SK-N-MC (cell line): ENCODE measurements at places on chromosomes 1 and 21.
A peak's percentile ranks its signal among the peaks of the same experiment; 100 is the strongest.

DNA sequence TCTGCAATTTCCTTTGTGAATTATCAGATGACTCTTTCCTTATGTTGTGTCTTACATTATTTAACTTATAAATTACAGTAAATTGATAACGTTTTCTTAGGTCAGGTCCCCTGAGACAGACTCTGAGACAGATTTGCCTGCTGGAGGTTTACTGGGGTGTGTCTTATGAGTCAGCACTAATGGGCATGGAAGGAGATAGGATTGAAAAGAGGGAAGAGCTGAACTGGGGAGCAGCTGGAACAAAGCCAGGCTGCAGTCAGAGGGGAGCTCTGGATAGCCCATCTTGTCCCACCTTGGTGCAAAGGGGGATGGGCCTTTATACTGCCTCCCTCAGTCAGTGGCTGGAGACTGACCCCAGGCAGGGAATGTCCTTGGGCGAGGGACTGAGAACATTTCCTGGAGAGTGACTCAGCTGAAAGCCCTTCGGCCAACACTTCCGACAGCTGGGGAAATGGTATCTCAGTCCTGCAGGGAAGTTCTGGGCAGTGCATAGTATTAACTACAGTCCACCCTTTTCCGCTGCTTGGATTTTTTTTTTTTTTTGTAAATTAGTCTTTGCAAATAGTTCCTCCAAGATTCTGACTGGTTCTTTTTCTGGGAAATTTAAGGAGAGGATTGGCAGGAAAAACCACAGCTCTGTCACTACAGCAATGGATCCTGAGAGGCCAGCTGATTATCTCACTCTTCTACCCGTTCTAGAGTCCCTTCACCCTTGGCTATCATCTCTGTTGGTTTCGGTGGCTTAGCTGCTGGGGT is 39.1 kb upstream of the CDC42BPA start:
- DNase-seq = peak; percentile 42

DNA sequence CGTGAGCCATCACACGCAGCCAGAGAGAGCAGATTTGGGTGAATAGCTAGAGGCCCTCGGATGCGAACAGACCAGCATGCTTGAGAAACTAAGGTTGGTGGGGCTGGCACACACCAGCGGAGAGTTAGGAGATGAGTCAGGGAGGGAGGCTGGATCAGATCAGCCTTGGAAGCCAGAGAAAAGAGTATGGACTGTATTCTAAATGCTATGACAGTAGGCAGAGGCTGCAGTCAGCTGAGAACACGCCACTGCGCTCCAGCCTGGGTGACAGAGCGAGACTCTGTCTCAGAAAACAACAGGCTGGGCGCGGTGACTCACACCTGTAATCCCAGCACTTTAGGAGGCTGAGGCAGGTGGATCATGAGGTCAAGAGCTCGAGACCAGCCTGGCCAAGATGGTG is 4.0 kb upstream of the PLEKHM2 start:
- DNase-seq = no peak

DNA sequence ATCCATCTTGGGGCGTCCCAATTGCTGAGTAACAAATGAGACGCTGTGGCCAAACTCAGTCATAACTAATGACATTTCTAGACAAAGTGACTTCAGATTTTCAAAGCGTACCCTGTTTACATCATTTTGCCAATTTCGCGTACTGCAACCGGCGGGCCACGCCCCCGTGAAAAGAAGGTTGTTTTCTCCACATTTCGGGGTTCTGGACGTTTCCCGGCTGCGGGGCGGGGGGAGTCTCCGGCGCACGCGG is 282 bp upstream of the SOD1 start:
- no peak for DNase-seq

DNA sequence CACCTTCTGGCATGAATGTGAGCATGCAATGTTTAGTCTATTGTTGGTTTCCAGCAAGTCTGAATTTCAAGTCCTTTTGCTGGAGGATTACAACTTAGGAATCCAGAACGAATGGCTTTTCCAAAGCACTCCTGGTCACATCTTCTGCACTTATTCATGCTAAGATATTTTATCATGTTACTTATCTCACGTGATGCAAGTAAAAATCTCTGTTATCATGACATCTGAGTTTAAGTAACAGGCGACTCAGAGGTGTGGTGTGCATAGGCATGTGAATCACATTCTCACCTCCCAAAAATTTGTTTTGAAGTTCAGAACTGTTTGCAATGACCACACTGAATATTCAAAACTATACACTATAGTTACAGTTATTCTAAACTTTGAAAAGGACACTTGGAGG is 204.8 kb upstream of the FGGY start:
- DNase-seq = no peak

DNA sequence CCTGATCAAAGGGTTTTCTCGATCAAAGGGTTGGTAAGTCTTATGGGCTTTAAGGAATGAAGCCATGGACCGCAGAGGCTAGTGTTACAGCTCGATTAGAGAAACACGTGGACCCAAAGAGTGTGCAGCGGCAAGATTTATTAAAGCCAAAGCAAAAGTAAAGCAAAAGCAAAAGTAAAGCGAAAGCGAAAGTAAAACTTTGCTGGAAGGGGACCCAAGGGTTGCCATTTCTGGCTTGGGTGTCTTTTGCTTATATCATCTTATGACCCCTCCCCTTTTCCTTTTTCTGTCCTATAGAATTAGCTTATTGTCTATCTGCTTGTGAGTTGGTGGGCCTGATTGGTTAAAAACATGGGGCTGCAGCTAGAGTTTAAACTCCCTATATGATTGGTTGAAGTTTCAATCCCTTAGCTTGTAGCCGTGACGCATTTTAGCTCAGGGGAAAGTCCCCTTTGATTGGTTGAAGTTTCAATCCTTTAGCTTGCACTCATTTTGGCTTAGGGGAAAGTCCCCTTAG is 957.0 kb downstream of the AMY1C start:
- DNase-seq = no peak

DNA sequence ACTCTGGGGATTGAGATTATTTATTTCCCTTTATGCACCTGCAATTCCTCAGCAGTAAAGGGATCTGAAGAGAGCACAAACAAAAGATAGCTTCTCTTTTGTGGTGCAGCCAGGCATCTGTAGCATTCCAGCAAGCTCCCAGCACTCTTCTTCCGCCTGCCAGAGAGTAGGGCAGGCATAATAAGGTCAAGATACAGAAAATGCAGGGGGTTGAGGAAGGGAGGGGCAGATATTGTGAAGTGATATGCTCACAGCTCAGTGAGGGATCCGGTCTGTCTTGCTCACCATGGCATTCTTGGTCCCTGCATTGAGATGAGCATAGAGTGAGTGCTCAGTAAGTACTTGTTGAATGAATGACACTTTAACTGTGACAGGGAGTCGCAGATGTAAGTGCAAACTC is 23.9 kb downstream of the FASLG start:
- no peak for DNase-seq

DNA sequence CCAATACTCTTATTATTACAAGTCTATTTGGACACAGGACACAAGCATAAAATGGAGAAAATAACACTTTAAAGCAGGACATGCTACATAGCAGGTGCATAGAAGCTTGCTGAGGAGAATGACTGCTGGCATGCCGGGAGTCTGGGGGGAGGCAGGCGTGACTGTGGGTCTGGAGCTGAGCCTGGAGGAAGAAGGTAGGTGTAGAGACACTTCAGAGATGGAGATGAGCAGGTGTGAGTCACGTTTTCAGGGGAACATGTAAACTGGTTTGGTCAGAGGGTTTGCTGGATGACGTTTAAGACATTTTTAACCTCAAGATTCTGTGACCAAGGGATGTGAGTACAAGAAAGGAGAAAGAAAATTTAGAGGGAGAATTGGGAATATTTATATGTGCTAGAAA is 24.5 kb downstream of the OSCP1 start:
- no peak for DNase-seq

- DNase-seq = no peak
Measured at GRCh38 chr1:41444785-41445184, 39.7 kb downstream of the EDN2 start.

GRCh38 chr1:204149107-204149506 is 2.7 kb downstream of the ETNK2 start:
- no peak for DNase-seq

DNA sequence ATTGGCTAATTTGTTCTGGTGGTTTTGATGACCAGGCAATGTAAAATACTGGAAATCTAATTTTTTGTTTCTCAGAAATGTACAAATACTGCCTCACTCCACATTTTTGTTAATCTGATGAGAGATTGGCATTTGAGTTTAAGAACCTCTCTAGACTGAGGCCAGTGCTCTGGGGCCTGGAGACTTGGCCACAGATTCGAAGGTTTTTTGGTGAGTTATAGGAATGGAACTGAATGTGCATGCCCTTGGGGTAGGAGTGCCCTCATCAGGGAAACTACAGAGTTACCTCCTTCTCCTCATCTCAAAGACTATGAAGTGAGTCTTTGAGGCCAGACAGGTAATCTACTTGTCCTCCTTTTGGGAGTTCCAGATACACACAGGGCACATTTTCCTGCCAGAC is 347.9 kb downstream of the LTN1 start:
- no peak for DNase-seq

DNA sequence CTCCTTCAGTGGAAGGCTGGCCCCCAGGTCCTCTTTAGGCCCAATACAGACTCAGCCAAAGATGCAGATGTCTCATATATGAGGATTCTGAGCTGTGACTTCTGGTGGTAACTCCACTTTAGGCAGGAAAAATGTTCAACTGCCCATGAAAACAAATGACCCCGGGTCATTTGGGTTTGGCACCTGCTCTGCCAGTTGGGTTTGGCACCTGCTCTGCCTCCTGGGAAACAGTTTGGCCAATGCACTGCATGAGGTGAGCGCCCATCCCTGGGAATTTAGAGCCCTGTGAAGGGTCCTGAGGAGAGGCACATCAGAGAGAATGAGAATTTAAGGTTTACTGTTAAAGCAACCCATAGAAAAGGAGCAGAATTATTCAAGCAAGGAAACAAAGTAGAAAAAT is 45.3 kb downstream of the B3GALT5 start:
- no peak for DNase-seq

DNA sequence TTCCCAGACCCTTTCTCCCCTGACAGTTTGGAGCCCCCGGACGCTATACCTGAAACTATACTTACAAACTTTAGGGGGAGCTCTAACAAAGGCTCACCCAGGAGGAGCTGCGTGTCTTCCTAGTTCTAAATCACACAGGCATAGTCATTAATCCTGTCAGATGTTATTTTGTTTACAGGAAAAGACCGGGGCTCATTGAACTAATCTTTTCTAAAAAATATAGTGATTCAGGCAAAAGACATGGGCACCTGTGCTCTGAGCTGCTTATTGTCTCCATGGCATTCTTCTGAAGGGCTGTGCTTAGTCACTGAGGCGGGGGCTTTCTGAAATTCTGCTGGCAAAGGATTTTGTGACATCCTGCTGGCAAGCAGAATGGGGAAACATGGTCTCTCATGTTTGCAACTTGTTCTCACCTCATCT is 1577.0 kb downstream of the NCAM2 start:
- no peak for DNase-seq

- DNase-seq = no peak
Measured at GRCh38 chr1:236091933-236092318, 27.0 kb upstream of the NID1 start.

GRCh38 chr1:89724369-89725010 is 91.6 kb downstream of the LRRC8C start:
- no peak for DNase-seq

- peak; percentile 26 for DNase-seq
Measured at GRCh38 chr1:209248649-209249279, 334.8 kb upstream of the CAMK1G start.

DNA sequence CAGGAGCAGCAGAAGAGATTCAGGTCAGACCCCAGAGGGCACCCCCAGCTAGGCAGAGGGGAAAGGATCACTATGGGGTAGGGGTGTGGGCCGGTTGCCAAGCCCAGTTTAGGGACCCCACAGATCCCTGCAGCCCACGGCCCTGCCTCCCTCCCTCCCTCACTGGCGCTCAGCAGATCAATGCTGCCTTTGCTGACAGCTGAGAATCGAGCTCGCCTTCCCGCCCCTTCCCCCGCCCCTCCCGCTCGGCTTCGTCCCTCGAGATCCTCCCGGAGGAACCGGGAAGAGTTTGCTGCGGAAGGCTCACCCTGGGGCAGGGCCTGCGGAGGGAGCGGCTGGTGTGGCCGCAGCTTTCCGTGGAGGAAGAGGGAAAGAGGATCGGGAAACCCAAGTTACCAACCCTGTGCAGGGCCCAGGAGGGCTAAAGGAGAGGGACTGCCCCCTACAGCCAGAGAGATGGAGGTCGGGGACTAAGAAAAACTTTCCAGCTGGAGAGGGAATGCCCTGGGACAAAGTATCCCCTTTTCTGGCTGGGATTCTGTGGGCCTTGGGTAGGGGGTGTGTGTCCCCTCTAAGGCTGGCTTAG is 1.1 kb upstream of the KCNQ4 start:
- DNase-seq = no peak

- DNase-seq = no peak
Measured at GRCh38 chr1:214292322-214292721, 11.4 kb downstream of the SMYD2 start.

GRCh38 chr1:106637566-106637965 is 418.9 kb upstream of the PRMT6 start:
- no peak for DNase-seq

DNA sequence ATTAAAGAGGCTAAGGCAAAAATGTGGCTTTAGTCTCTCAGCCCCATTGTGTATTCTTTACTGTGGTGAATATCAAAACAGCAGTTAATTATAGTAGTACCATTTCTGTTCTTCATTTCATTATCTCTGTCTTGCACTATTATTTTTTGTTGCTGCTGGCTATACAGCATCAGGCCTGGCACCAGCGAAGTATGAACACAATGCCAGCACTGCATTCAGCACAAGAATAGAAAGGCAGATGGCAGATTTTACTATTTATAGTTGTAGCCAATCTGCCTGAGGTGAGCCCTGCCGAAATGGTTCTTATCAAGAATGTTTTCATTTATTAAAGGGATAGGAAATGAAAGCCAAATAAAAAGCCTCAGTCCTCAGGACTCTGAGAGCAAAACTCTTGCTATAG is 72.1 kb downstream of the GPR52 start:
- no peak for DNase-seq

DNA sequence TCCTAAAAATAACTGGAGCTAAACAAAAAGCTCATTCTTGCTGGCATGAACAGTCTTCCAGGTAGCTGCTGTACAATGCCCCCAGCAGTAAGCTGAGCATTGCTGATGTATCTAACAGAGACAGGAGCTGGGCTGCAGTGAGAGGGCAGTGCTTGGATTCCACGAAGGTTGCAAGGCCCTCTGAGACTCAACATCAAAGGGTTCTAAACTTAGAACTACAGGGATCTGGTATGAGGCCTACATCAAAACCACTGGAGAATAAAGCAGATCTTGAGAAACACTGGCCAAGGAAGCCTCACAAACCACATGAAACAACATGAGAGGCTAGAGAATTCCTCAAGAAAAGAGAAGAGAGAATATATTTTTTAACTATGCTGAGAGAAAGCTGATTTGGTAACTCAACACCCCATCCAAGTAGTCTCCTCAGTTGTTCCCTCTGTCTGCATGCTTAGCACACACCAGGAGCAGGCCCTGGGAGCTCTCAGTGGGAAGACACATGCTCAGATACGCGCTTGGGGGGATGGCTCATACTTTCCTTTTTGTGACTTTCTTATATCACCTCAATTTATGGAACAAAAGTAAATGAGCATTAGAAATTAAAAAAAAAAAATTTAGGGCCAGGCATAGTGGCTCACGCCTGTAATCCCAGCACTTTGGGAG is 27.7 kb downstream of the DSTYK start:
- DNase-seq = no peak

- no peak for DNase-seq
Measured at GRCh38 chr21:36860736-36861594, 105.5 kb downstream of the HLCS start.
